Stimulated activated CD8-positive, alpha-beta memory T cell treated with anti-CD3 and anti-CD28 coated beads, Interleukin-7, amount 100 ng/mL, for 1 hour (primary cell): ENCODE measurements at places on chromosomes 6 and 20.

DNA sequence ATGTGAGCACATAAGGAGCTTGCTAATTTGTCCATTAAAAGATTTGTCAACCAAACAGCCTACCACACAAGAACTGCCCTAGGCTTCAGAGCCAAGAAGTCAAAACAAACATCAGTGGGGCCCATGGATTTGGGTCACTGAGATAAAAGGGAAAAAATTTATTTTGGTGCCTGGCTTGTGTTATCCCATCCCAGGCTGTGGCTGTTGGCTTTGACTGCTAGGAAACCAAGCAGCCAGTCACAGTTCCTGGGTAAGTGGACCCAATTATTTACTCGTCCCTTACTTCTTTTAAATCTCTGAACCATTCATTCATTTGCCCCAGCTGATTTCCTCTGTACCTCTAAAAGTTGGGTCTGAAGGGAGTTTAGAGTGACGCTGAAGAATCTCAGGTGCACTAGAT is 41.3 kb downstream of the EDN1 start:
- no peak for DNase-seq

DNA sequence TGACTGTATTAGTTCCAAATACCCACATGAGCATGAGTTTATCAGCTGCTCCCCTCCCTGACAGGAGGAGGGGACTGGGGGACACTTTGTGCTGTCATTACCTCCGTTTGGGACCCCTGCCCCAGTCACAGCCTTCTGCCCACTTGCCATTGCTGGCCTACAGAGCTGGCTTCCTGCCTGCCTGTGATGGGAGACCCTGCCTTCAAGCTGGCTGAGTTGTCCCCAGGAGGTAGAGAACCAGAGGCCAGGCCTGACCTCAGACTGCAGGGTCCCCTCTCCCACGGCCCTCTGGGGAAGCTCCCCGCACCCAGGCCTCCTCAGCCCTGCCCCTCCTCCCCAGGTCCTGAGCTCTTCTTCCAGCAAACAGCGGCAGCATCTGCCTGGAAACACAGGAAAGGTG is 105.5 kb downstream of the JPH2 start:
- DNase-seq = no peak

DNA sequence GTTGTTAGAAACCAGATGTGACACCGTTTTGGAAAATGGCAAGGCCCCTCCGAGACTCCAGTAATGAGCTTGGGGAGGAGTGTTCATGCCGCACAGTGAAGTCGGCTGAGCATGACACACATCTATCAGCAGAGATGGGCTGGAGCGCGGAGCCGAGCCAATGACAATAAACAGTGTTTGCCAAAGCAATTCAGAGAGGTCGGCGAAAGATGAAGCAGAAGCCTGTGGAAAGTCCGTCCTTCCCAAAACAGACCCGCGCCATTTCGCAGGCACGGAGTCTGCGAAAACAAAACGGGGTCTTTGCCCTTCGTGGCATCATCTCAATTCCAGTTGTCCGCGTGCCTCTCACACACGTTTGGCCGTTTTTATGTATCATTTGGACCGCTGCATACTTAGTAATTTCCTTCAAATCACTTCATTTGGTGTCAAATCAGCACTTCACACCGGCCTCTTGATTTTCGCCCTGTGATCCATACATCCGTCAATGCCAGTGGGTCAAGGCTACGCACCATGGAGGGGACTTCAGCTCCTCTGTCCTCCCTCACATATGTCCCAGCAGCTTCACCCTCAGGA is 71.3 kb downstream of the SULF2 start:
- no peak for DNase-seq

DNA sequence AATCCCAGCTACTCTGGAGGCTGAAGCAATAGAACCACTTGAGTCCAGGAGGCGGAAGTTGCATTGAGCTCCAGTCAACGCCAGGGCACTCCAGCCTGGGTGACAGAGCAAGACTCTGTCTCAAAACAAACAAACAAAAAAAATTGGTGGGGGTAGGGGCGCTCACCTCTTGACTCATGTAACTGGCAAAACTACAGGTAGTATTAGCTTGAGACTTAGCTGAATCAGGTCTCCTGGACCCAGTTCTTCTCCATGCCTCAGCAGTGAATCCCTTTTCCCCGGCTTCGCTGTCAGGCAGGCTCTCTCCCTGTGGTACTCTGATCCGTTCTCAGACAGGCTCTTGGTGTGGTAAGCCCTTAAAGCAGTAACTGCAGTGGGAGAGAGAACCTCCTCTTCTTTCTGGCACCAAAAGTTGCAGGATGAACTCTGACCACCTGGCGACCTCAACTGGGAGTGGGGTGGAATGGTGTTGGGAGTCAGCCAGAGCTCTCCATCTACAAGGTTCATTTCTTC is 12.9 kb downstream of the SLC9A8 start:
- DNase-seq = no peak

GRCh38 chr6:104884867-104885517 is 25.3 kb upstream of the HACE1 start:
- no peak for DNase-seq

DNA sequence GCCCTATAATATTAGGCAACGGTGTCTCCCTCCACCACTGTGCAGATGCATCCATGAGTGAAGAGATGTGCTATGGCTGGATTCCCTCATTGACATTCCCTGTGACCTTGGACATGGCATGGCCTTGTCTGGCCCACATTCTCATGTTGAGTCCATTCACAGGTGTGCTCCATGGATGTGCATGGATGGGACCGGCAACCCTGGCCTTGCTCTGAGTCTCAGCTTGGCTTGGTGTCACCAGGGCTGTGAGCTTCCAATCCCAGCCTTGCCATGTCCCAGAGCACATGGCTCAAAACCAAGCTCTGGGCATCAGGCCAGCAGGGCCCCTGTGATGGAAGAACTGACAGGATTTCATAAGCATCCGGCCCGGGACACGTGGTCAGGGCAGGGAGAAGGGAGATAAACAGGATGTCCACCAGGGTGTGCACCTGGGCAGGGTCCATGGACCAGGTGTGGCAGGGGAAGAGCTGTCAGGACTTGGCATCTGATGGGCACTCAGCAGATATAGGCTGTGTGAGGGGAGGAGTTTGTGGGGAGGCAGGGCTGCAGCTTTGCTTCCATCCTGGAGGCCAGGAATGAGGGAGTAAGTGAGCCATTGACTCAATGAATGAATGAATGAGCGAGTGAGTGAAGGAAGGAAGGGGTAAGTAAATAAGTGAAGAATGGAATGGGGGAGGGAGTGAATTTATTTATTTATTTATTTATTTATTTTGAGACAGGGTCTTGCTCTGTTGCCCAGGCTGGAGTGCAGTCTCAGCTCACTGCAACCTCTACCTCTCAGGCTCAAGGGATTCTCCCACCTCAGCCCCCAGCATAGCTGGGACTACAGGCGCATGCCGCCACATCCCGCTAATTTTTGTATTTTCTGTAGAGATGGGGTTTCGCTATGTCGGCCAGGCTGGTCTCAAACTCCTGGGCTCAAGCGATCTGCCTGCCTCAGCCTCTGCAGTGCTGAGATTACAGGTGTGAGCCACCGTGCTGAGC is 15.7 kb downstream of the NRSN2 start:
- DNase-seq = no peak

- DNase-seq = no peak
These were observed 47.1 kb downstream of the IRF4 start for GRCh38 chr6:438634-439170.

DNA sequence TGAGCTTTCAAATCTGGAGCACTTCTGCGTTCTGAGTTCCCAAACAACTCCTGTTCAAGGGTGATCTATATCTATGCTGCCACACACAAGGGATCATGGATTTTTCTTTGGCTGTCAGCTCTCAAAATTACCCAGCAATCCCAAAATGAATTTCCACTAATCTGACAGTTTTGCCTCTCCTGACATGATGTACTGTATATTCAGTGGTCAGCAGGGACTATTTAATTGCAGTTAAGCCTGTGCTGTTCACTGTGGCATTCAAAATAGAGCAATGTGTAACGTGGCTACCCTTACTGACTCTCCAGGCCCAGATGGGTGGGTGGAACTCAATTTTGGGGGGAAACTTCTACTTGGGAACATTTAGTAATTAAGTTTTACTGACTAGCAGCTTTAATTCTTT is 283.8 kb upstream of the TSHZ2 start:
- no peak for DNase-seq

- DNase-seq = no peak
These were observed 108.6 kb downstream of the CHD6 start for GRCh38 chr20:41509316-41510200.

GRCh38 chr20:21781446-21782075 is 76.1 kb downstream of the PAX1 start:
- no peak for DNase-seq

- DNase-seq = no peak
These were observed 188.2 kb downstream of the PRKN start for GRCh38 chr6:162539321-162539720.

GRCh38 chr6:143966312-143966711 is 41.7 kb downstream of the PLAGL1 start:
- no peak for DNase-seq

DNA sequence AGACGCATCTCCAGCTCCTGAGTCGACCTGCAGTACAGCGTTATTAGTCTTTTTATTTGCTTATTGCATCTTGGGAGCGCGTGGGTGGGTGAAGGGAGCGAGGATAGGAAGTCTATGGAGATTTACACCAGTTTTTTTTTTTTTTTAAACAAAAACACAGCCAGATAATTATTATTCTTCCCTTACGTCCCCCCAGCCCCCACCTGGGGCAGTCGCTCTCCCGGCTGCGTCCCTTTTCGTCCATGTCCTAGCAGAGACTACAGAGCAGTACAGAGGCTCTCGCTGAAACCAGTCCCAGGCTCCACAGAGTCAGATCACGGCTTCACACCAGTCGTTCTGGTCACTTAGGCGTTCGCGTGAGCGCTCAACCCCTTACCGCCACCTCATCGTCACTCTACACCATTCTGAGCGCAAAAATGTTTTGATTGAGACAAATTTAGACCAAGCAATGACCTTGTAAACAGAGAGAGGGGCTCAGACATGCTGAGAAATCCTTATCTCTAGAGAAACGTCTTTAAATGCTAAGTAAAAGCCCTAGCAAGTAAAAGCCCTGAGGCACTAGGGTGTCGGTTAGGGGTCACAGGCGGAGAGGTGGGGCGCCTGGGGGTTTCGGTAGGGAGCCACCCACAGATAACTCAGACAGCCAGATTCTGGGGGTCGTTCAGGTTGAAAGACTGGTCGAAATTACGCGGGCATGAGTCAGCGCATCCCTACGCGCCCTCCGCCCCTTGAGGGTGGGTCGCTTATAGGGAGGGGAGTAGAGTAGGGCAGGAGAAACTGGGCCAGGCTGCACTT is 975 bp upstream of the PPT2 start:
- DNase-seq = no peak

GRCh38 chr6:49856282-49856681 is 10.1 kb downstream of the CRISP1 start:
- no peak for DNase-seq

DNA sequence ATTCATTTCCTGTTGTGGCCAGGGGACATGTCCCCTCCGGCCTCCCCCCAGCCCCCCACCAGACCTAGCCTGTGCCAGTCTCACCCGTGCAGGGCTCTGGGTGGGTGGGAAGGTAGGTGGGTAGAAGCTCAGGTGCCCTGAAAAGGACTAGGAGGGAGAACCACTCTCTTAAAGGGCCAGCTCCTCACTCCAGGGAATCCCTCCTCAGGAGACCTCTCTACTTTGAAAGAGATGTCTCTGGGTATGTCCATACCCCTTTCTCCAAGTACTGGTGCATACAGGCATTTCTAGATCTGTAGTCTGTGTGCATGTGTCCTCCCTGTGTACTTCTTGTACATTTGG is 60.8 kb upstream of the EPB41L1 start:
- no peak for DNase-seq

DNA sequence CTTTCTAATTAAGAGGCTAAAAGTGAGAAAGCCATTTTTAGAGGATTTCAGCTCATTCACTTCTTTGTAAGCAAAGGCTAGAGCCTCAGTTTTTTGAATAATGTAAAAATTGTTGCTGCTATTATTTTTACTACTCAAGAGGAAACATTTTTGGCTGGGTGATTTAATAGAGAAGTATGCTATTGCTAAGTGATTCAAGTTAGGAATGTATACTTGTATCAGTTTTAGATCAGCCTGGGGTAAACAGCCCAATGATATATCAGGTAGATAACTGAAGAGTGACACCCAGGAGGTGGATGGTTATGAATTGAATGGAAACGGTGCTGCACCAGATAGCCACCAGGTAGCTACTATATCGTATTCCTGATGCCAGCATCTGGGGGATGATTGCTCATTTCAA is 9.2 kb downstream of the QKI start:
- DNase-seq = no peak

GRCh38 chr6:13742961-13743735 is 31.5 kb upstream of the RANBP9 start:
- DNase-seq = no peak

DNA sequence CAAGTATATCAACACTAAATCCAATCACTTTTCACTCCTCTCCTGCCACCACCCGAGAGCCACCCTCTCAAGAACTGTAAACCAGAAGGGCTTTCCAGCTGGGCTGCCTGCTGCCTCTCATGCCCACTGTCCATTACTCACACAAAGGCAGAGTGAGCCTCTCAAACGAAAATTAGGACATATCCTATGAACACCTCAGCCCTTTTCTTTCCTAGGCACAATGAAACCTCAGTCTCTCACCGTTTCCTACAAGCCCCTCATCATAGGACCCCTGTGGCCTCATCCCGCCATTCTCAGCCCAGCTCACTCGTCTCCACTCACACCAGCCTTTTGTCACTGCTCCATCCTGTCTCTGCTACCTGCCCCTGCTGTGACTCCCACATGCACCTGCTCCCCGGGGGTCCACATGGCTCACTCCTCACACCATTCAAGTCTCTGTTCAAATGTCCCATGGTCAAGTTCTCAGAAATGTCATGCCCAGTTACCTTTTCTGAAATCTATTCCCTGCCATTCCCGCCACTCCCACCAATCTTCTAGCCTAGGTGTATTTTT is 7.4 kb downstream of the HLA-F start:
- no peak for DNase-seq

- no peak for DNase-seq
These were observed 2.5 kb downstream of the CST7 start for GRCh38 chr20:24951536-24952083.

- no peak for DNase-seq
These were observed 45.5 kb downstream of the PRL start for GRCh38 chr6:22251348-22251747.

DNA sequence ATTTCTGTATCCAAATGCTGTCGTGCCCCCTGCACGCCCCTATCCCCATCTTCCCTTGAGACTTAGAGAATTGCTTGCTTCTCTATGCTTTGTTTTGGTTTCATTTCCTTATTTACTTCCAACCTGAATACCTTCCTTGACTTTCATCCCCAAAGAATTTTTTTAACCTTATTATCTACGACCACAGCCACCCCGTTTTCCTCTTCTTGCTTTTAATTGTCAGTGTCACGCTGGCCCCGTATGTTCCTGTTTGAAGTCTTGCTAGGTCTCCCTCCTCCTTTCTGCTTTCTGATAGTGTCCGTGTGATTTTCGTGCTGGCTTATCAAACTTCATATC is 40.1 kb downstream of the RNF217 start:
- no peak for DNase-seq

GRCh38 chr6:162258647-162259046 is 468.9 kb downstream of the PRKN start:
- DNase-seq = no peak

GRCh38 chr20:45833883-45834796 is 541 bp downstream of the SNX21 start:
- no peak for DNase-seq

- DNase-seq = no peak
These were observed 167.4 kb downstream of the CDH4 start for GRCh38 chr20:61419501-61419900.
